ENCODE measurements at places on chromosomes 7 and 10.

- DNase-seq = no peak
These were observed 18.2 kb downstream of the SEC31B start for GRCh38 chr10:100501423-100501822.

DNA sequence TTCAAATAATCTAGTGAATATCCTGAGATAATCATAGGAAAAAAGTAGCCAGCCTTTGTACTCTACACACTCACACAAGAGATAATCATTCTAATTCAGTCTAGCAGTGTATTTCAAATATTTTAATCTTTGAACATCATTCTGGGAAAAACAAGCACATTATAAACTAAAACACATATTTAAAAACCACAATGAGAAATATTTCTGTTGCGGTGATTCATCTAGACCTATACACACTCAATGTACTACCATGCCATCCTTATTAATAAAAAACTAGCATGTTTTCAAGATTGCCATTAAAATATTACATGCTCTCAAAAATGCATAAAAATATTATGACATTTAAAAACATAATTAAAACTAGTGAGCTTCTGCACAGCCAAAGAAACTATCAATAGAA lies 11.8 kb downstream of the COG5 start:
- no peak for DNase-seq

DNA sequence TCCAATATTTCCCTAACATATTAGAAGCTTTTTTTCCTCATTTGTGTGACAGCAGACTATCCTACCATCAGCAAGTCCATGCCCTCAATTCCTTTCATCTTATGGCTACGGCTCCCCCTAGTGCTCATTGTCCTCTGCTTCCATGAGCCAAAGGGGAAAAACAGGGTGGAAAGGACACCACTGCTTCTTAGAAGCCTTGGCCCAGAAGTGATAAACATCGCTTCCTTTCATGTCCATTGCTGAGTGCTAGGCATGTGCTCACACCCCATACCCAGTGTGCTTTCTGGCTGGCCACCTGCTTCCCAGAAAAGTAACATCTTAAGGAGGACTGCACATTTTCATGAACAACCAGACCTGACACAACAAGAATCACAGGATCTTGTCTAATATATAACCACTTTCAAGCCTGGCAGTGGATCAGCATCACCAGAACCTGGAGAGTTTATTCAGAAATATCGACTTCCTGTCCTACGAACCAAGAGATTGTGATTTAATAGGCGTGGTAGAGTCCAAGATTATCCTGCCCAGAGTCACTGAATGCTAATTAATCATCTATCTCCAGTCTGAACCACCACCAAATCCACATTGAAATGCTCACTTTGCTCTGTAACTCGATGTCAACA lies 650.5 kb upstream of the SORCS1 start:
- peak; percentile 39 for DNase-seq

GRCh38 chr7:2774280-2774679 lies 69.8 kb downstream of the GNA12 start:
- DNase-seq = no peak

- no peak for DNase-seq
These were observed 45.7 kb downstream of the RPS24 start for GRCh38 chr10:78079411-78079810.

- DNase-seq = no peak
These were observed 31.6 kb downstream of the NUDT5 start for GRCh38 chr10:12164085-12164484.

DNA sequence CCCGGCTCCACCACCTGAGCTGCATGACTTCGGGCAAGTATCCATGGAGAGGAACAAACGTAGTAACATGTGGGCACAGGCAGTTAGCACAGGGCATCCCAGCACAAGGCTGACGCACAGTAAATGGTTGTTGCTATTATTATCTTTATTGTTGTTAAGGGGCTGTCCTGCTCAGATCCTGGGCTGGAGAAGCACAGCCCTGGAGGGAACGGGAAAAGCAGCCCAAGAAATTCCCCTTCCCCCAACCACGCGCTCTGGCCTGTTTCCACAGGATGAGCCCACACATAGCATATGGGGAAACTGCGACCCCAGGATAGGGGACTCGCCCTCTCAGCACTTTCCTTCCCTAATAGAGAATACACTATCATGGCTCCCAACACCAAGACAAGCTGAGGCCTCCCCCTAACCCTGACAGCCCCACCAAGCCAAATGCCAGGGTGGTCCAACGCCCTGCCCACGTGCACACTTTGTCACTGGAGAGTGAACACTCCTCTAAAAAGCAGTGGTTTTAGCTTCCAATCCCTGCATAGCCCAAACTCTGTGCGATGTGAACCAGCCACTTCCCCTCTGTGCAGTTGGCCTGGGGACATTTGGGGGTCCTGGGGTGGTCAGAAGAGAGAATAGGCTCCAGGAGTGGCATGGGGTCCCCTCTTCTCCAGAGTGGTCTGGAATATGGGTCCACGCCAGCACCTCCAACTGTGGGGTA lies 11.0 kb downstream of the PSD start:
- no peak for DNase-seq

DNA sequence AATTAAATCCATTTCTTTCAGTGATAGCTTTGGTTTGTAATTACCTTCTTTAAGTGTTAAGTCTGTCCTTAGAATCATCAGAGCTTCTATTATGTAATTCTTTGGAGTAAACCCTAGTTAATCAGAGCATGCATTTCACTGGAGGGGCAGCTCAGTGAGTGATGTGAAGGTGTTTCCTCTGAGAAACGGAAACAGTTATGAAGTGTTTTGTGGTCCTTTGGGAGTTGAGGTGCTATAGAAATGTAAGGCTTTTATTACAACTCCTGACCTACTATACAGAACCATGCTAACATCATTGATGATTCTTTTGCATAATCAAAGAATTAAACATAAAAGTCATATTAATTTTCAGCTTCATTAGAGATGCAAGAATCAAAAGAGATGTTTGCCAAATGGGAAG lies 141.5 kb downstream of the EXOC4 start:
- DNase-seq = no peak

DNA sequence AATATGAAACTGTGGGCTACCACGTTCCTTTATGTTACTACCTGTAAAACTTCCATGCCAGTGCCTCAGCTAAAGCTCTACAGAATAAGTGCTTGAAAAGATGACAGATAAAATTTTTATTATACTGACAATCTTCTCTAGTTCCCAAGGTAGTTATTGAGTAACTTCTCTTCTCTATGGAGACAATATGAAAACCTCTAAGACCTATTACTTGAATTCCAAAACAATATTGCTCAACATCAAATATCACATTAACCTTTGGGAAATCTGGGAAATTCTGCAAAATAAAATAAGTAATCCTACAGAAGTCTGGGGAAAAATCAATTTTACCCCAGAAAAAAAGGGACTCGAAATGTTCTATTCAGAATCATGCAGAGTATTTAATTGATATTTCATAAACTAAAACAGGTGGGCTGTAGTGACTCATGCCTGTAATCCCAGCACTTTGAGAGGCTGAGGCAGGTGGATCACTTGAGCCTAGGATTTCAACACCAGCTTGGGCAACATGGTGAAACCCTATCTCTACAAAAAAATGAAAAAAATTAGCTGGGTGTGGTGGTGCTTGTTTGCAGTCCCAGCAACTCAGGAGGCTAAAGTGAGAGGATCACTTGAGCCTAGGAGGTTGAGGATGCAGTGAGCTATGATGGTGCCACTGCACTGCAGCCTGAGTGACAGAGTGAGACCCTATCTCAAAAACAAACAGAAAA lies 23.8 kb upstream of the ANK3 start:
- DNase-seq = no peak

DNA sequence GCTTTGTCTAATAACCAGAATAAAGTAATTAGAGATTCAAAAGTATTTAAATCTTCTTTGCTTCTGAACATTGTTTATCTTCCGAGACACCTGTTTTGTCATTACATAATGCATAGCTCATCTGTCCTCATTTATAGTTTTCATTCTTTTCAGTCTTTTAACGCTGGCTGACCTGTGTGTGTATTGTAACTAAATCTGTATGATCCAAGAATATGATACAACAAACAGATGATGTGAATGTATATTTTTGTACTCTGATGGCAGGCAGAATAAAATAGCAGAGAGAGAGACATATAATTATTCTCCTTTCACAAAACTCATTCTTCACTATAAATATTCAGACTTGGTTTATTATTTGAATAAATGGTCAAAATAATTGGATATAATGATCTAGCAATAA lies 80.6 kb downstream of the ORC5 start:
- no peak for DNase-seq

GRCh38 chr10:23293145-23293724 lies 51.4 kb downstream of the C10orf67 start:
- DNase-seq = no peak

DNA sequence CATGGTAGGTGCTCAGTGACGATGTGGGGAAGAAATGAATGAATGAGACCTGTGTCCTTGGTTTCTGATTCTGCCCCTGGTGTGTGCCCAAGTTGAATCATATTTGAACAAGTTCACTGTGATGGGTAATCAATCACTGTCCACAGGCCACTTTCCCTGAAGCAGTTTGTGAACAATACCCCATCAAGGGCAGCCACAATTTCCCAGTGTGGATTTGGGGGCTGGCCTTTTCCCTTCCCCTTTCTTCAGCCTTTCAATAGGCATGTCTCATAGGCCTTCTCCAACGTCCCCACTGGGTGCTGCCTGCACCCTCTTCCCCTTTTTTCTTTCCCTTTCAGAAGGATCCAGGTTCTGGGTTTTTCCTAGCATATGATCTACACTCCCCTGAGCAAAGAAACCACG lies 64.7 kb downstream of the CREB5 start:
- no peak for DNase-seq

DNA sequence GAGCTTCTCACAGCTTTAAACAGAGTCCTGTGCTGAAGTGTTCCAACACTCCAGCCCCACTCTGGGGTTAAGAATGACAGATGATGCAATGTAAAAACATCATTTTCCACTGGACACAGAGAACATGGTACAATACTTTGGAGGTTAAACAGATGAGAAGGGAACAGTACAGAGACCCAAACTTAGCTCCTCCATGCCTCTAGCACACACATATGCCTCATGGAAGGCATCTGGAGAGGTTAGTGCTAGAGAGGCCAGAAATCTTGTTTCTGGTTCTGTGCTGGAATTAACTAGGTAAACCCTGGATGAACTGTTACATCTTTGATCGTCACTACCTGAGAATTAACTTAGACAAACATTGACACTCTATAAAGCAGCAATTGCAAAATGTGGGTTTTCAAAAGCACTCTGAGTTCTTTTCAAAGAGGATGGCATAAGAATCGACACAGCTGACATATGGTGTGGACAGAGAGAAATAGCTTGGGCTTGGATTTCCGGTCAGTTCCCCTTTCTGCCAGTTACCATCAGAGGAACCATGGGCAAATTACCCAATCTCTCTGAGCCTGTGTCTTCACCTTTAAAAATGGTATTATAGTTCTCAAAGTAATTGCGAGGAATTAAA lies 81.9 kb downstream of the KCNMA1 start:
- no peak for DNase-seq

GRCh38 chr7:117993377-117994003 lies 120.2 kb upstream of the CTTNBP2 start:
- no peak for DNase-seq

DNA sequence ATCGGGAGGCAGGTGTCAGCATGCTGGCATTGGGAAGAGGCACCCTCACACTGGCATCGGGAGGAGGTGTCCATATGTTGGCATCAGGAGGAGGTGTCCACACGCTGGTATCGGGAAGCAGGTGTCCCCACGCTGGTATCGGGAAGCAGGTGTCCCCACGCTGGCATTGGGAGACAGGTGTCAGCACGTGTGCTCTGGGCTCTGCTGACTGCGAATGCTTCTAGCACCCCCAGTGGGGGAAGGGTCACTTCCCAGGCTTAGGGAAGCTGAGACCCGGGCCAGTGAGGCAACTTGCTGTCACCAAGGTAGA lies 92.5 kb upstream of the IKZF1 start:
- DNase-seq = no peak

- no peak for DNase-seq
These were observed 12.5 kb downstream of the SUV39H2 start for GRCh38 chr10:14891151-14891550.

DNA sequence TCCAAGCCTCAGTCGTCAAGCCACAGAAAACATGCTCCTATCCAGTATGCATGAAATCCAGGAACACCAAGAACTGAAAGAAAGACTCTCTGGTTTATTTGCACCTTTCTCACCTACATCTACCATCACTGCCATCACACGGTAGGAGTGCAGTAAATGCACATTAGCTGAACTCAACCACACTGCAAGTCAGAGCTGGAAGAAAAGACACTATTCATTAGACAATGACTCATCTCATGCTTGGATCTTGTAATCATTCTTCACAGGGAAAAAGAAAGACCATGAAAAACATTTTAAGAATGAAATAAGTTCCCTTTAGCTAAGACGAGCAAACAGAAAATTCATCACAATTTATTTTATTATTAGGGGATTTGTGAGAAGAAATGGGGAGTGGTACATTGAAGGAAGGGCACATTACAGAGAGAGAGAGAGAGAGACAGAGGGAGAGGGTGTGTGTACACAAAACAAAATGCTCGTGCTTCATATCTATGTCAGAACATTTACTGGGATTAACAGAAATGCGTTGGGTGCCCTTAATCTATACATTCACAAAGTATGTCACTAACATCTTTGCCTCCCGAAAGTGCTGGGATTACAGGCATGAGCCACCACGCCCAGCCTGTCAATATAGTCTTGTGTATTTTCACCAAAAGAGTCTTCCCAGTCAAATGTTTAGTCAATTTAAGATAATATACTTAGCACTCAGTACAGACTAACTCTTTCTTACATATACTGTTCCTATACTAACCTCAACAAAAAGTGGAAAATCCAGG lies 324.9 kb downstream of the PARD3 start:
- no peak for DNase-seq

DNA sequence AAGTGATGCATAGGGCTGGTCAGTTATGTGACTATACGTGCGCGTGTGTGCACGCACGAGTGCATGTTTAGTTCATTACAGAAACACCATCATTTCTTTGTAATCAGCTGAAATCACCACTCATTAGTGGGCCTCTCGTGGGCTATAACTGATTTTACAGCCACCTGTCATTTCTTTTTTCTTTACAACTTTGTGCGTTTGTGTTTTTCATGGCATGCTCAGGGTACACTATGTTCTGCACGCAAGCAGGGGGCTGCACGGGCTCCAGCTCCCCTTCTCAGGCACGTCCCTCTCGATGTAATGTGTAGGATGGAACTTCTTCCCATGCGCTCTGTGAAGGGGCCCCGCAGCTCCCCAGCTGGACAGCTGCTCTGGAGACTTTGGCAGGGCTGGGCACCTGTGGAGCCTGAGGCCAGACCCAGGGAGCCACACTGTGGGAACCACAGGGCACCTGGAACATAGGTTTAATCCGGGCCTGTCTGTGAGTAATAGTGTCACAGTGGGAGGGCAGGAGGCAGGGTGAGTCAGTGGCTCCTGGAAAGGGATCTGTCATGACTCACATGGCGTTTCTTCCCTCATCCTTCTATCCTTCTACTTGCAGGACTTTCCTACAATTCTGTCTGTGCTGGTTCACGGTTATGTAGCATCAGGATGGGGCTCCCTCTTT lies 4.9 kb downstream of the GCK start:
- DNase-seq = no peak

GRCh38 chr10:21516242-21517131 lies 9.0 kb downstream of the SKIDA1 start:
- peak; percentile 51 for DNase-seq

- no peak for DNase-seq
These were observed 76.0 kb upstream of the ARMC3 start for GRCh38 chr10:22851865-22852239.

All from tibial artery (tissue), 4 donors.